Ammon's horn (tissue), 1 donor: ENCODE measurements at places on chromosomes 7 and 10.

GRCh38 chr7:94739180-94739579 is 83.2 kb upstream of the SGCE start:
- DNase-seq: no peak

DNA sequence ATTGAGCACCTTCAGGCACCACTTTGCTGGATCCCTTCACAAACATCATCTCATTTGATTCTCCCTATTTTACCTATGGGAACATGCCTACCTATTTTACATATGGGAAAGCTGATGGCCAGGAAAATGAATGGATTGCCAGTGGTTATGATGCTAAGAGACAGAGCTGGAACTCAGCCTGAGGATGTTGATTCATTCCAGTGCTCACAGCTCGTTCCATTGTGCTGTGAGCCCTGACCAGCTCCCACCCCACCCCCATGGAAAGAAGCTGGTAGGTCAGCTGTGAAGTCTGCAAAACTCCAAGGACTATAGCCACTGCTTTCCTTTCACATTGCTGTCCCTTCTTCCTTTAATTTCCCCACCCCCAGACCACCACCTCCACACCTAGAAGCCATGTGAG is 9.6 kb downstream of the UBTD1 start:
- no peak for DNase-seq

DNA sequence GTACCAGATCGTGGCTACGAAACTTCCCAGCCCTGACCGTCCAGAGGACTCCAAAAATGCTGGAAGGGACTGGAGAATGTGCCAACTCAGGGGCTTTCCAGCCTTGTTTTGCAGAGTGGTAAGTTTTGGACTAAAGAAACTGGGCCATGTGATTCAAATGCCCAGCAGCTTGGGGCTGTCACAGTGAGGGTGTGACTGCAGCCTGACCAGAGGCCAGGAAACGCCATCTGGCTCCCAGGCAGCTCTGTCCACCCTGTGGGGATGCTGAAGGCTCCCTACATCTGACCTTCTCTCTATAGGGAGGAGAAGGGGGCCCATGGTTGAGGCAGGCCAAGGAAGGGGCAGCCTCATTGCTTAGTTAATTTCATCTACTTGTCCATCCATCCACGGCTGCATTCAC is 61.6 kb upstream of the HMX3 start:
- DNase-seq: no peak

DNA sequence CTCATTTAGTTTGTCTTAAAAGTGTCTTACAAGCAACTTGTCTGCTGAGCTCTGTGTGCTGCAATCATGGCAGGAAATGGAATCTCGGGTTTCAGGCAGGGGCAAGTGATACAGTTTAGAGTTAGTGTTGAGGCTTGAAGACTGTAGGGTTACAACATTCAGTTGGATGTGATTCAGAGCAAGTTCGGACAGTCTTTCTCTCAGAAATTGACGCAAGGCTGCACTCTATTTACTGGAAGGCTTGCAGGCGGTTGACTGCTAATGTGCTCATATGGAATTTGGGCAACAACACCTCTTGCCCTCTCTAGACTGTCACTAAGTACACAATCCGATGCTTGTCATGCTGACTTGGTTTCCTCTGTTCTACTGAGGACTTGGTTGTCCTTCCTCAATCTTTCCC is 161.7 kb upstream of the BMPER start:
- no peak for DNase-seq
